Hepatocyte (in vitro differentiated cells): ENCODE measurements at places on chromosomes 16 and 17.

GRCh38 chr17:74768069-74768762 lies 7.9 kb downstream of the NAT9 start:
- no peak for DNase-seq

GRCh38 chr16:84096447-84097005 lies 20.2 kb downstream of the MBTPS1 start:
- DNase-seq, result peak; percentile 51

GRCh38 chr16:35492225-35492624 lies 2032.8 kb downstream of the TP53TG3F start:
- DNase-seq, result no peak

DNA sequence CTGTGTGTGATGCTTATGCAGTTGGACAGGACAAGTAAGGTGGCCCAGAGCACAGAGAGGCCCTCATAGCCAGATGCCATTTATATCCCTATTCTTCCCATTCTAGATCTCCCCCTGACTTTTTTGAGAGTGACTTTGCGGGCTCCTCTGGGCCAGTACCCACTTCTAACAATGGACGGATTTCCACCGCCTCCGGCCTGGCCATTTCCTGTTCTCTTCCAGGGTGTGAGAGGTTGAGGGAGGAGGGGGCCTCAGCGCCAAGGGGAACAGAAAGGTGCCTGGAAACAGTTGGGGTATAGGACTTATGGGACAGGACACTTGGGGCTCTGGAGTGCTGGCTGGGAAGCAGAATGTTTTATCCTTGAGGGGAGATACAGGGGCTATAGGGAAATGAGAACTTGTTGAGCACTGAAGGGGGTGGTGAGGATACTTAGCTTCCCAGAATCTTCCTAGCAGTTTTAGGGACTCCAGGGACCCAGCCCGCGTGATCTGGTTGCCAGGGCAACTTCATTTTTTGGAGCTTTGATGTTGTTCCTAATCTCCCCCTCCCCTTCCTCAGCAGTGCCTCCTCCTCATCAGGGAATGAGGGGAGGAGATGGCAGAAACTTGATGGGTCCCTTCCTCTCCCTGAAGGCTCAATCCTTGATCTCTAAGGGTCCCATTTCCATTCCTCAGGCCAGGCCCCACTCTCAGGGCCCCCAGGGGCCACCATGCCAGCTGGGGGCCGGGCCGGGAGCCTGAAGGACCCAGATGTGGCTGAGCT lies 3.6 kb downstream of the TAOK2 start:
- no peak for DNase-seq
